AG04449 (cell line): ENCODE measurements at places on chromosomes 4 and X.

DNA sequence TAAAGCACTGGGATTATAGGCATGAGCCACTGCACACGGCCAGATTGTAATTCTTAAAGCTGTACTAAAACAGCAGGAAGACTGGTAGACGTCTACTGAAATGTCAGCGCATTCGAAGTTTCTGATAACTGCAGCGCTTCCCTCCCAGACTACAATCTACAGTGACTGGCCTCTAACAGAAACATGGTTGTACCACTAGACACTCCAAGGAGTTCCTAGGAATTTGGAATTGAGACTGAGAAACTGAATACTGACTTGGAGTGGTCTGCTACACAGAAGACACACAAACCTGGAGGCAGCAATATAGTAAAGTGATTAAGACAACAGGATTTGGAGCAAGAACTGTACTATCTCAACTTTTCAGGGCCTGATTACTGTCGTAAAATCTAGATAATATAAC lies 937 bp downstream of the HELQ start:
- no peak for DNase-seq

- DNase-seq, result no peak
Observed at GRCh38 chr4:74367656-74368290, 2.8 kb downstream of the EREG start.

GRCh38 chrX:42602566-42602965 lies 175.4 kb downstream of the PPP1R2C start:
- DNase-seq, result no peak

DNA sequence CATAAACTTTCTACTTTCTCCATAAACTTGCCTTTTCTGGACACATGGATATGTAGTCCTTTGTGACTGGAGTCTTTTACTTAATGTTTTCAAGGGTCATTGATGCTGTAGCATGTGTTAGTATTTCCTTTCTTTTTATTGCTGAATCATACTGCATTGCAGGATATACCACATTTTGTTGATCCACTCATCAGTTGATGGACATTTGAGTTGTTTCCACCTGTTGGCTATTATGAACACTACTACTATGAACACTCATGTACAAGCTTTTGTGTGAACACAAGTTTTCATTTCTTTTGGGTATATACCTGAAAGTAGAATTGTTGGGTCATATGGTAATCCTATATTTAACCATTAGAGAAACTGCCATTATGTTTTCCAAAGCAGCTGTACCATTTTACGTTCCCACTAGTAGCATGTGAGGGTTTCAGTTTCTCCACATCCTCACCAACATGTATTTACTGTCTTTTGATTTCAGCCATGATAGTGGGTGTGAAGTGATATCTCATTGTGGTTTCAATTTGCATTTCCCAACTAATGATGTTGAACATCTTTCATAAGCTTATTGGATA lies 26.3 kb upstream of the GPM6B start:
- no peak for DNase-seq

- no peak for DNase-seq
Observed at GRCh38 chr4:2241003-2241402, 918 bp downstream of the HAUS3 start.

DNA sequence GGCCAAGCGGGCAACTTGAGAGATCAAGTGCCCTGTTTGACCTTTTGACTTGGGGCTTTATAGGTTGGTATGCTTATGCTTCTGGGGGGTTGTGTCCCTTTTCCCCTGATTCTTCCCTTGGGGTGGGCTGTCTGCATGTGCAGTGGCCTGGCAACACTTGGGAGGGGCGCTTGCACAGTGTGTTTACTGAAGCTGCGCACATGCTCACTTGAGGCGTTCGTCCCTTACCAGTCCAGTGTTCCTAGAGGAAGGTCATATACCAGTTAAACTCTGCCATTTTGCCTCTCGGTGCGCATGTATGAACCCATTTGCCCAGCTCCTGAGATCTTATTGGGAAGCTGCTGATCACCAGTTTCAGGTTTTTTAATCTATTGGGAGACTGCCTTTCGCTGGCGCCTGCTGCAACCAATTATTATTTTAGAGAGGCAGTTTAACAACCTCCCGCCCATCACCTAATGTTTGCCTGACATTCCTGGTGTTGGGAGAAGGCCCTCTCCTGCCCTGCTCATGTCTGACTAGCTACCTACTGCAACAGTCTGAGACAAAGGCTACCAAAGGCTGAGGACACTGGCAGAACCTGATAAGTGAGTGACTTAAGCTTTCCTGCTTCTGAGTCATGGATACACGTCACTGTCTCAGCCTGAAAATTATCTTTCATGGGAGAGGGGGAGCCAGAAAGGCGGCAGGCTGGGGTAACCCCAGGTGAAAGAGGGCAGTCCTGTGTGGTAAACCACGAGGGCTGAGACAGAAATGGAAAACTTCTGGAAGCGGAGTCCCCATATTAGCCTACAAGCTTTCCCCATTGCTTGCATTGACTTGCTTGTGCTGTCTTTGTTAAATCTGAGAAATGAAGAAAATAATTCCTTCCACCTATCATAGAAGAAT lies 97.6 kb downstream of the CPE start:
- no peak for DNase-seq

GRCh38 chr4:55002431-55002830 lies 123.0 kb downstream of the KDR start:
- DNase-seq, result no peak

GRCh38 chrX:78923198-78924015 lies 21.8 kb upstream of the P2RY10 start:
- no peak for DNase-seq

- DNase-seq, result no peak
Observed at GRCh38 chr4:62118558-62118957, 918.4 kb downstream of the ADGRL3 start.

DNA sequence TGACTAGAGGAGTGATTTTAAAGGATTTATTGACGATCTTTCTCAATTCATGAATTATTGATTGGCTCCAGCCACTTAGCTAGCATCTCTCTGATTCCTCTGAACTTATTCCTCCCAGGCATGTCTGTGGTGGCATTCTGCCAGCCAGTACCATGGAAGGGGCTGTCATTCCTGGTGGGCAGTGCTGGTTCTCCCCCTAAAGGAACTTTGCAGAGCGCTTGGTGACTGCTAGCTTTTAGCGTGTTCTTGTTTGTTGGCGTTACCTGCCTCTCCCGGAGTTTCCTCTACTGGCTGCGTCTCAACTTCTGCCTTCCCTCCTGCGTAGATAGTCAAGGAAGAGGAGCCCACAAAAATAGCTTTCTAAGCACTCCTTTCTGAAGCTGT lies 19.3 kb downstream of the SRD5A3 start:
- DNase-seq, result no peak

DNA sequence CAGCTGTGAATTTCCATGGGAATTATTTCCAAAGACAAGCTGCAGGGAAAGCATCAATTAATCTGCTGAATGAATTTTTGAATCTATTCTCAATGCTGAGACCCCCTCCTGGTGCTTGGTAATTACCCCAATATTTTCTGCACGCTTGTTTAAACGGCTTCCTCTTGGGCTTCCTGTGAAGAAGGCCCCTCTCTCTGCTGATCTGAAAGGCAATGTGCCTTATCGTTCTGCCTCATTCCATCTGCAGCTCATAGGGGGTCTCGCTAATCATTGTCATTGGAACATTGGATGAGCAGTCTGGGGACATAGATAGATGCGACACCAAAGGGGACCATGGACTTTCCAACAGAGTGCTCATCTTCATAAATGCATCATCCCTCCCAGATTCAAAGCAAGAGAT lies 851.6 kb downstream of the PDHA2 start:
- DNase-seq, result no peak

GRCh38 chr4:127120441-127121090 lies 512.2 kb upstream of the INTU start:
- DNase-seq, result no peak

DNA sequence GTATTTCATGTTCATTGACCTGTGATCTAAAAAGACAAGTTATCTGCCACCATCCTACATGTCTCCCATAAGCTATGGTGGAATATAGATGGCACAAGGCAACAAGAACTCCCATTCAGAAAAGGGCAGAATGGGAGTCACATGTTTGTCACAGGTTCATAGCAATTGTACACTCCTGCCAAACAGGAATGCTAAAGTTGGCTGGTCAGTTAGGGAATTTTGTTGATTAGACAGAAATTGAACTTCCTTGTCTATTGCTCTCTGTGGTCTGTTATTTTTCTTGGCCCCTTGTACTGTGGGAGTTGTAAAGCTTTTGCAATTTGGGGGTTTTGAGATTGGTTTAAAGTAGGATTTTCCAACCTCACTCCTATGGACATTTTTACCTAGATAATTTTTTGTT lies 101.7 kb upstream of the SOD3 start:
- no peak for DNase-seq

- no peak for DNase-seq
Observed at GRCh38 chr4:102598086-102598761, 97.1 kb downstream of the NFKB1 start.

DNA sequence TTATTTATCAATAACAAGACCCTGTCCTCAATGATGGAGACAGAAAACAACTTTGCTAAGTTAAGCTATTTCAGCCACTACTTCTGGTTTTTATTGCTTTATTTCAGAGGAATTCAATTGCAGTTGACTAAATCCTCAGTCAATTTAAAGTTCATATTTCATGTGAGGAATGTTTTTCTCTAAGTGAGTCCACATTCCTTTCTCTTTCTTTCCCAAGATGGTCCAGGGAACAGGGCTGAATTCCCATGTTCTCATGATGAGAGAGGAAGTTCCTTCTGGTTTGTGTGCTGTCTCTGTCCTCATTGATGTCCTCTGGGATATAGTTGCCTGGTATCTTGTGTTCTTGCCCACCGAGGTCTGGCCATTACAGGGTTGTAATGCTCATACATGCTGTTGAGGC lies 117.2 kb downstream of the SLIT2 start:
- DNase-seq, result peak; percentile 62

- no peak for DNase-seq
Observed at GRCh38 chrX:20212486-20213089, 54.1 kb downstream of the RPS6KA3 start.

- no peak for DNase-seq
Observed at GRCh38 chr4:160213366-160213765, 1110.5 kb downstream of the RAPGEF2 start.

- DNase-seq, result no peak
Observed at GRCh38 chr4:188665491-188666457, 526.5 kb downstream of the TRIML1 start.

DNA sequence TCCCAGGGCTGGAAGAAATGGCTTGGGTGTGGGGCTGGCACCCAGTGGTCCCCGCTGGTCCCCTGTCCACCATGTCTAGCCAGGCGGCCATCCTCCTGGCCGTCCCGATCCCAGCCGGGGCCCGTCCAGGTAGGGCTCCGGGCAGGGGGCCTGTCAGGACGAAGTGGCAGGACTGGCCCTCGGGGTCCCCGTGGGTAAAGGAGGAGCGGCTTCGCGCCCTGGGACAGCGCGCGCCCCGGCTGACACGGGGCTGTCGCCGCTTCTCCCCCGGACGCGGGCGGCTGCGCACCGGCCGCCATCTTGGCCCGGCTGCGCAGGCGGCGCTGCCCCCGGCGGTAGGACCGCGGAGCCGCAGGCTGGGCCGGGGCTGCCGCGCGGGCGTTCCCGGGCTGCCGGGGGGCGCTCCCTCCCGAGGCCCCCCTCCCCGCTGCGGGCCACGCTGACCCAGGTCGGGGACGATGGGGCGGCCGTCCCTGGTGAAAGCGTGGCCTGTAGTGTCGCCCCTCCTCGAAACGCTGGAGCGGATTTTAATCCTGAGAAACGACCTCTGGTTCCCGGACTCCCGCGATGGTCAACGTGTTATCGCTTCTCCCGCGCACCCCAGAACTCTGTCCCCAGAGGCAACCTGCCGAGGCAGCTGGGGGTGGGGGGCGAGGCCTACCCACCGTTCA lies 60.4 kb upstream of the BCOR start:
- DNase-seq, result no peak

DNA sequence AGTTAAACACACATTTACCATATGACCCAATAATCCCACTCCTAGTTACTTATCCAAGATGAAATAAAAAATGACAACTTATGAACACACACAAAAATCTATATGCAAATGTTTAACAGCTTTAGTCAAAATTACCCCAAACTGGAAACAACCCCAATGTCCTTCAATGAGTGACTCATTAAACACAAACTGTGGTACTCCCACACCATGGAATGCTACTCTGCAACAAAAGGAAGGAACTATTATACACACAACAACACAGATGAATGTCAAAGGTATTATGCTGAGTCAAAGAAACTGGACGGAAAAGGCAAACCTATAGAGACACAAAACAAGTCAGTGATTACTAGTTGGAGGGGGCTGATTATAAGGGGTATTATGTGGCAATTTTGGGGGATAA lies 40.5 kb downstream of the MED14 start:
- DNase-seq, result no peak

DNA sequence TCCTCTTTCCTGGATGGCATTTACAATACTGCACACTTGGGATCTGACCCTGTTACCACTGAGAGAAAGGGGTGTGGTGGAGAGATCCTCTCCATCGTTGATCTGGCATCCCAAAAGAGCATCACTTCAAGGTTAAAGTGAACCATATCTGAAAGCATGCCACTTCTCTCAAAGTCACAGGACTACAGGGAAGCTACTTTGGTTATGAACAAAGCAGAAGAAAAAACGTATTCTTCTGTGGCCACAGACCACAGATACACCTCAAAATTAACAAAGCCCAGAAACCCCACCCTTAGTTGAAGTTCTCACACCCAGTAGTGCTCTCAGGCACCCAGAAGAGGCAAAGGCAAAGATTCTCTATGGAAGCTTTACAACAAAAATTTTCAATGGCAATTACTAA lies 108.3 kb downstream of the JADE1 start:
- DNase-seq, result no peak

GRCh38 chr4:82745173-82745842 lies 53.3 kb downstream of the SCD5 start:
- peak; percentile 85 for DNase-seq

- DNase-seq, result no peak
Observed at GRCh38 chr4:151850791-151851213, 90.0 kb upstream of the GATB start.

GRCh38 chr4:102560571-102561341 lies 59.6 kb downstream of the NFKB1 start:
- DNase-seq, result no peak

DNA sequence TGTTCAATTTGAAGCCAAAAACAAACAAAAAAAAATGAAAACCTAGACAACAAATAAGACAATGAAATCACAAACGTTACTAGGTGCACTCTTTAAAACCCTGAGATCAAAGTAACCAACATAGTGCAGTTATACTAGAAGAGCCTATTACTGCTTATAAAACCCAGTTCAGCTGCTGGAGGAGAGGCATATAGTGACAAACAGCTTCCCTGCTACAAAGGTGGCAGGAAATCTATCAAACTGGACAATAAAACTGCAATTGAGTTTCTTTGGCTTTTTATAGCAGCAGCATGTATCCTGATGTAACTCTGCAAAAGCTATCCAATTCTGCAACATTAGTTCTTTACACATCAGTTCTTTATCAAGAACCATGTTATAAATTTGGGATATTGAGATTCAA lies 155.6 kb downstream of the LRBA start:
- no peak for DNase-seq
